ENCODE measurements at places on chromosomes 1 and 21.

GRCh38 chr1:227945891-227946623 is 1.7 kb downstream of the WNT9A start:
- no peak for DNase-seq

DNA sequence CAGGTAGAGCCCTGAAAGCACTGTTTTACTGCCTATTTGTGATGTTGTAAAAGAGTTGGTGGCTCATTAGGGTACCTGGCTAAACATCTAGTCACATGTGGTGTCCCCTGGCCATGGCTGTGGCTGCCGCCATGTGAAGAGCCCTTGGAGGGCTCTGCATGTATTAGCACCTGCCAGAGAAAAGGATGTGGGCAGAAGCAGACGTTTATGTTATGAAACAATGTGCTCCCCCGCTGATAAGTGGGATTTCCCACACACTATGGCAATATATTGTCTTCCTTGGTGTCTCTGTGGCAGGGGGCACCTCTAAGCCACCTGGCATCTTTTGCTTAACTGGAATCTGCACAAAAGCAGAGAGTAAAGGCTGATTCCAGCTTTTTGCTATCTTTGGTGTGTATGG is 9.6 kb downstream of the TENT5C start:
- no peak for DNase-seq

DNA sequence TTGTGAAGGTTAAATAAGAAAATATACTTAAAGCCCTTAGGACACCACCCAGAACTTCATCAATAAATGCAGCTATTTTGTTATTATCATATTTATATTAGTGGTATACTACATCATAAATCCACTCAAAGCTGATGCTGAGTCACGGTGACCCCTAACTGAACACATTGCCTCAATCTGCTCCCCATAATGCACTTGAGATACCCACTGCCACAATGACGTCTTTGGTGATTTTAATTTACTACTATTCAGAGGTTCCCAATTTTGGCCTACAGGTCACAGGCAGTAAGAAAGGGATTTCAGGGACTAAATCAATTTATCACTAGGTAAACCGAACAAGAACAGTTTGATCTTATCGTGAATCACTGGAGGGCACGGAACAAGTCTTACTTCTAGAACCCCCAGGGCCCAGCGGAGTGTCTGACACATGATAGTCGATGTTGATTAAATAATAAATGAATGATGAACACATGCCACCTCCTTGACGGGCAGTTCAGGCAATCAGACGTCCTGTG is 493 bp upstream of the CHD1L start:
- DNase-seq: no peak

- no peak for DNase-seq
Measured at GRCh38 chr1:234619794-234620247, 9.8 kb upstream of the IRF2BP2 start.
